Left forelimb (tissue), 1 donor: ENCODE measurements at places on chromosomes 12 and 14.

- DNase-seq: no peak
Measured at GRCh38 chr14:103023881-103024473, 33.4 kb downstream of the CDC42BPB start.

- no peak for DNase-seq
Measured at GRCh38 chr14:102777711-102778337, 575 bp downstream of the TRAF3 start.

GRCh38 chr12:34598352-34598827 lies 576.1 kb downstream of the ALG10 start:
- DNase-seq: no peak

- DNase-seq: no peak
Measured at GRCh38 chr14:24337824-24338175, 2.0 kb downstream of the RIPK3 start.

DNA sequence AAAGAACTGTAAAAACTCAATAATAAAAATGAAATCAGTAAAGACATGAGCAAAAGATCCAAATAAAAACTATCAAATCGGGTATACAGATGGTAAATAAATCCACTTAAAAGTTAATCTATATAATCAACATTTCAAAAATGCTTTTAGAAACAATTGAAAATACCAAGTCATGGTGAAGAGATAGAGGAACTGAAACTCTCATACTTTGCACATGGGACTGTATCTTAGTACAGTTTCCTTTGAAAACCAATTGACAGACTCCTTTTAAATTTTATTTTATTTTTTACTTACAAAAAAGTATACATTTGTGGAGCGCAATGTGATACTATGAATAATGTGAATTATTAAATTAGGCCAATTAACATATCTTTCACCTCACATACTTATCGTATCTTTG lies 98.6 kb upstream of the FAR2 start:
- no peak for DNase-seq

DNA sequence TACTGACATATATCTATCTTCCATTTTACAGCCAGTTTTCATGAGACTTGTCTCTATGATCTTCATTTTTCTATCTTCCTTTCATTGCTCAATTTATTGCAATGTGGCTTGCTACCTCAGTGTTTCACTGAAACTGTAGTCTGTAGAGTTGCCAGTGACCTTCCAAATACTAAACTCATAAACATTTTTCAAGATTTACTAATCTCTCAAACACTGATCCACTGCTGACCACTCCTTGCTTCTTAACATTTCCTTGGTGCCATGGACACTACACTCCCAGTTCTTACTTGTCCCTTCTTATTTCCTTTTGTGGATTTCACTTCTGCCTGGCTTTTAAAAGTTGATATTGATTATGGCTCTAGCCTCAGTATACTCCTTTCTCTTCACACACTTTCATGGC lies 95.4 kb upstream of the SLCO1C1 start:
- no peak for DNase-seq

- DNase-seq: no peak
Measured at GRCh38 chr12:103772367-103773108, 68.5 kb downstream of the NT5DC3 start.
